Left hindlimb (tissue), 1 donor: ENCODE measurements at places on chromosomes 3 and 15.

- no peak for DNase-seq
These were observed 325.7 kb downstream of the NEK10 start for GRCh38 chr3:27043328-27043955.

GRCh38 chr3:191135175-191135574, 63.9 kb upstream of the OSTN start:
- DNase-seq = no peak

- no peak for DNase-seq
These were observed 31.0 kb upstream of the ATOSA start for GRCh38 chr15:52710050-52710707.

DNA sequence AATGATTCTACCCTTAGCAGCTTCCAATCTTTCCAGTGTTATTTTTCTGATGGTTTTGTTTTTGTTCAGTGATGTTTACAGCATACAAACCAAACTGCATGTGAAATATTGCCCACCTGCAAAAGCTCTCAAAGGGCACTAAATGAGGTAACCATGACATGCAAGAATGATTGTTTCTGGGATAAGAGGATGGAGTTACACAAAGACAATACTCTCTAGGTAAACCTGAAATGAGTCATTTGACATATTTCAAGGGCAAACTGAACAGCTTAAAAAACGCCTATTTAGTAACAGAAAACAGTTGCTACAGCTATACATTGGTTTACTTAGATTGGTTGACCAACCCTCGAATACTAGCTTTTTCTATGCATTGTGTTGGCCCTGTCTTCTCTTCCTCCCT, 481.7 kb downstream of the ZPLD1 start:
- no peak for DNase-seq

GRCh38 chr15:35740761-35741160, 194.8 kb upstream of the DPH6 start:
- no peak for DNase-seq

GRCh38 chr3:168088106-168088720, 7.5 kb downstream of the GOLIM4 start:
- no peak for DNase-seq

DNA sequence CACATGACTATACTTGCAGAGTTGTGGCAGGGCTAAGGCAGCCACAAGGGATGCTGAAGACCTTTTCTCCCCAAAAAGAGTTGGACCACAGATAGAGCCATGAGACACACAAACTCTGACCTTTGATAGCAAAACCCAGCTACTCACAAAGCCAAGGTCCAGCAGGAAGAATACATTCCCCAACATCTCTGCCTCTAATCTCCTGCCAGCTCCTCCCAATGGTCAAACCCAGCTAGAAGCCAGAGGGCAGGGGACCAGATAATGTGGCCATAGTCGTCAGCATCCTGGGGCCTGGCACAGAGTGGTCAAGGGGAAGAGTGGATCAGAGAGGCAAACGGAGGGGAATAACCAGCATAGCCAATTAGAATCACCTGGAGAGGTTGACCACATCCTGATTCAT, 28.2 kb downstream of the SLC6A1 start:
- no peak for DNase-seq

DNA sequence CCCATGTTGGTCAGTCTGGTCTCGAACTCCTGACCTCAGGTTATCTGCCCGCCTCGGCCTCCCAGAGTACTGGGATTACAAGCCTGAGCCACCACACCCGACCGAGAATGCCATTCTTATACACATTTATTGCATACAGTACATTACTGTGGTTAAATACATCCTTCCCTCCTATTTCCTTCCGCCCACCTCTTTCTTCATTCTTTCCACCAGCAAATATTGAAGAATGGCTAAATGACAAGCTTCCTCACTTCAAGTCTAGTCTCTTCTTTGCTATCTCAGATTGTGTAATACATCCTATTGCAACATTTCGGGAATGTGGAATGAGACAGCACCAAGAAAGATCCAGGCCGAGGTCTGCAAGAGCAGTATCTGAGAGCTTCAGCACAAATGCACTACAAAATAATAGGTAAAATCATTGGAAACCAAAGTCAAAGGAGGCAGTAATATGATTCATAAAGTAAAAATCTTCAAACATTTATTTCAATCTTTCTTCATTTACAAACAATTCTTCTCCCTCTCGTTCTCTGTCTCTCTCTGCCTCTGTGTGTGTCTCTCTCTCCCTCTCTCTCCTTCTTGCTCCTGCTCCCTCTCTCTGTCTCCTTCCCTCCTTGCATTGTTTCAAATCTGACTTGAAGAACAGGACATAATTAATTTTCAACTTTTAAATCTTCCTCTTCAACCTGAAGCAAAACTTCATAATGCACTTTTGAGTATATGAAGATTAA, 94.7 kb upstream of the TGFBR2 start:
- DNase-seq = no peak

GRCh38 chr3:126209741-126210140, 29.4 kb upstream of the ALDH1L1 start:
- DNase-seq = no peak

- DNase-seq = no peak
These were observed 87.0 kb downstream of the NSMCE3 start for GRCh38 chr15:29182590-29182989.

GRCh38 chr3:18634461-18634860, 209.3 kb upstream of the SATB1 start:
- DNase-seq = no peak

DNA sequence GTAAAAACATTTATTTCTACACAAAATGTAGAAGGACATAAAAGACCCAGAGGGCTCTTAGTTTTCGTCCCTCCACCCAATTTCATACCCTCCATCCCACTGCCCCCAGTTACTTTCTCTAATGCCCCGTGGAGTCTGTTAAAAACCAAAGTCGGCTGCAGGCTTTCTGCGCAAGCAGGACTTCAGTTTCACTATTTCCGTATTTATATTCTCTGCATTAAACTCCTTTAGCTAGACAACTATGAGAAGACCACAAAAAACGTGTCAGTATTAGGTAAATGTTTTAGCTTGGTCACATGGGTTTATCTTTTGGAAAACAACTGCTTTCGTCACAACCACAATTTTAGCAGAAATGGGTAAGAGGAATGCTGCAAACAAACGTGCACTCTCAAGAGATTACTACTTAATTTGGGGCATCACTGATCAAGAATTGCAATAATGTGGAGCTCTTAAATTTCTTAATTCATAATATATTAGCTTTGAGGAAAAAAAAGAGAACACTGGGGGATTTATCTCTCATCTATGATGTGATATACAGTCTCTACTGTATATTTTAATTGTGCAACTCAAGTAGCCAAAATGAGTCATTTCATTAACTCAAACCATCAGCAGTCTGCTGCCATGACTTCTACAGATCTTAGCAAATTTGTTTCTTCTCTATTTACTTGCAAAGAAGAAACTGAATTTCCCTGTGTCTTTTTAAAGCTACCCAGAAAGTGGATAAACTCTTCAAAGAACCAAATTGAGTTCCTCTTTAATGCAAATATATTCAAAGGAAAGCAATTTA, 740 bp upstream of the NSMCE3 start:
- DNase-seq = no peak

DNA sequence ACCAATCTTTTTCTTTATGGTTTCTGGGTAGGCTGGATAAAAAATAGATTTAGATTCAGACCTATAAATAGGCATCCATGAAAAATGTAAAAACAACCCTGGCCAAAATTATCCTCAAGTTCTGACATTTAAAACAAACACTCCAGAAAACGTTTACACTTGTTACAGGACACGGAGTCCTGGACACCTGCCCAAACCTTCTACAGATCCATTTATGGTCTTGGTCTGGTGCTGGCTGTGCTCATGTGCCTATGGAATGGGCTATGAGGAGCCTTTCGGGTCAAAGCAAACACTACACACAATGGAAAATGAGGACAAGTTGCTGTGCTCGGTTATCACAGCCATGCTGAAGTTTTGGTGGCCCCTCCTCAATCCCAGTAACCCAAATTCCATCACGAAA, 108.1 kb downstream of the PDZRN3 start:
- no peak for DNase-seq

DNA sequence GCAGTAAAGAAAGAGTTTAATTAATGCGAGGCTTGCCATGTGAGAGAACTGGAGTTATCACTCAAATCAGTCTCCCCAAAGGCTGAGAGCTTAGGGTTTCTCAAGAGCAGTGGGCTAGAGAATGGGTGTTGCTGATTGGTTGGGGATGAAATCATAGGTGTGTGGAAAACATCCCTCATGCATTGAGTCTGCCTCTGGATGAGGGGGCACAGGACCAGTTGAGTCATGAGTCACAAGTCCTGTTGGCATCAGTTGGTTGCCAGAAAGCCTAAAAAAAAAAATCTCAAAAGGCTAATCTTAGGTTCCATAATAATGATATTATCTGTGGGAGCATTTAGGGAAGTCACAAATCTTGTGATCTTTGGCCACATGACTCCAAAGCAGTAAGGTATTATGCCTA, 800.3 kb downstream of the TUSC7 start:
- no peak for DNase-seq

DNA sequence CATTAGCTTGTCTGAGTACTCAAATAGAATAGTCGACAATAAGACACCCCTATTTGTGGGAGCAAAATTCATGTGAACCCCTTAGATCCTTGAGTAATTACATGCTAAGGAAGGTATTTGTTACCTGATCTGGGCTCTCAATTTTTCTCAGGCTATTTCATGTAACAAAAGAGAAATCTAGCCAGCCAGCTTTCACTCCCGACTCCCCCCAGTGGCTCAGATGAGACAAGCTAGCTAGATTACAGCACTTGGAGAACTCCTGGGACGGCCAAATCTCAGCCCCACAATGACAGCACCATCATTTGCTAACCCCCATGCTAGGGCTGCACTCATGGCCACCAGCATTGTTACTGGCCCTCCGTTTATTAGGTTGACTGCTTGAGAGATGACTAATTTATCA, 41.3 kb downstream of the GLDN start:
- DNase-seq = no peak

GRCh38 chr3:156171281-156172267, 51.2 kb downstream of the KCNAB1 start:
- no peak for DNase-seq

GRCh38 chr15:69159805-69160140, 662 bp upstream of the GLCE start:
- no peak for DNase-seq

DNA sequence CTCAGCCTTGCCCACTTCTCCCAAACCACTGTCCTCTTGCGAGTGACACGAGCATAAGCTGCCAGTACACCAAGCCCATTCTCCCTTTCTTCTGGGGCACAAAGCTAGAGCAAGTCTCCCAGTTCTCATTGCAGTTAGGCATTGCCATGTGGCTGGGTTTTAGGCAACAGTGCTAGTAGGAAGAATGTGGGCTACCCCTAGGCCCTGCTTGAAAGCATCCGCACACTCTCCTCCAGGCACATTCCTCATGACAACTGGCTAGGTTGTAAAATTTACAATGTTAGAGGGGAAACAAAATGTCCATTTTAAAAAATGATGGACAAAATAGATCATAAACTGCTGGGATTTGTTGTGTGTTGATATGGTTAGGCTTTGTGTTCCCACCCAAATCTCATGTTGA, 19.7 kb downstream of the ITGB5 start:
- no peak for DNase-seq

DNA sequence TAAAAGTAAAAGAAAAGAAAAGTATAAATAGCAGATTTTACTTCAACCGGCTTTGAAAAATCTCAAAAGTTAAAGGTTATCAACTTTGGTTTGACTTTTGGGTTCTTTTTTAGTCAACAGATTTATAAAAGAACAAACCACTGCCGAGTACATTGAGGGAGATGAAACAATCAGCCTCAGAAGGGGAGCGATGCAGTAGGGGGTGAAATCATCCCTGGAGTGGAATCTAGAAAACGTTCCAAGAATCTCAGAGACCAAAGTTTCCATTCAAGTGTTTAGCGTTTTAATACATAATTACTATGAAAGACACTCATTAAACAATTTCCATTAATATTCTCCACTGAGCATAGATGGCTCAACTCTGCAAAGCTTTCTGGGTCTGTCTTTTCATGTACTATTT, 745.5 kb downstream of the NR2F2 start:
- DNase-seq = no peak

DNA sequence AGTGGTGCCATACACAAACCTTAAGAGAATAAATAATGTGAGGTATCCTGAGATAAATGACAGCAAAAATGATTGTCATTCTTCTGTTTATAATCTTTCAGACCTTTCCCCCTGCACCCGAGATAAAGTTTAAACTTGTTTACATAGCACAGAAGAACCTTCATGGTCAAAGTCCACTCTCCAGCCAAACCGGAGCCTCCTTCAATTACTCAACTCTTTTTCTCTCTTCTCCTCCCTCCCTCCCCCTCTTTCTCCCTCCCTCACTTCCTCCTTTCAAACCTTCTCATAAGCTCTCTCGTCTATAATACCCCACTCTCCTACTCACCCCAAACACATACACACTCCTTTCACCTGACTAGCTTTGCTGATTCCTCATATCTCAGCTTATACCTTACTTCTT, 198.9 kb downstream of the EFHB start:
- no peak for DNase-seq

GRCh38 chr3:23756206-23756840, 49.4 kb upstream of the UBE2E1 start:
- DNase-seq = no peak

DNA sequence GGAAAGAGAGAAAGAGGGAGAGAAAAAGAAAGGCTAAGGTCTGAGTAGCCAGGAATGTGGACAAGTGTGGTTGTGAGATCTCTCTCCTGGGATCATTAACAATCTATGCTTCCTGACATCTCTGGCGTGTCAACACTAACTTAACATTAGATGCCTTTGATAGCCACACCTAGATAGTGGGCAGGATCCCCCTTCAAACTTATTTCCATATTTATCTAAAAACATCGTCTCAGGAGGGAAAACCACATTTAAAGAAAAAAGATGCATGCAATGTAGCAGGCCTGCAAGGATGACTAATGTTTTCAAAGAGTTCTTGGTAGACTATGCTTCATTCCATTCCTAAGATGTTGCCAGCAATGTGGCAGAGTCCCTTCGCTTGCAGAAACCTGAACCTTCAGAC, 80.9 kb downstream of the MLH1 start:
- no peak for DNase-seq

- DNase-seq = no peak
These were observed 87.0 kb upstream of the TTBK2 start for GRCh38 chr15:43007551-43007950.

DNA sequence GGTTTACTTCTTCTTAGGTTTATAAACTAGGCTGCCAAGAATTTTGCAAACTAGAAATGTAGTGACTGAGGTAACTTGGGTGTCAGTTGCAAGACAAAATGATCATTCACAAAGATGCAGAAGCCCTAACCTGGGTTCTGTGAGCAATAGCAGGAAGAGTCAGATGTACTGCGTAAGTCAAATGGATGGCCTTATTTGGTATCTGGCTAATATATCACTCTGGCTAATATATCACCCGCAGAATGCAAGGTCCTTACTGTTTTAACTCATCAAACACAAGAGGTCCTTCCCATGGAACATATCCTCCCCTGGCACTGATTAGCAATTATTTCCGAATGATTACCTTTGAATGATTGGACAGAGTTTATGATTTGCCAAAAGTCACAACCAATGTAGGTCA, 37.4 kb downstream of the RBMS3 start:
- DNase-seq = no peak
